ENCODE measurements at places on chromosomes 6 and 20.

GRCh38 chr20:34907616-34908469, 31.4 kb downstream of the ACSS2 start:
- no peak for DNase-seq

GRCh38 chr6:17064975-17065374, 36.9 kb upstream of the STMND1 start:
- DNase-seq, result no peak

GRCh38 chr6:27980111-27980510, 23.1 kb downstream of the OR2B6 start:
- DNase-seq, result no peak

GRCh38 chr6:32244946-32245398, 21.1 kb upstream of the NOTCH4 start:
- peak; percentile 89 for DNase-seq

- no peak for DNase-seq
Observed at GRCh38 chr6:169253337-169254238, at the start of gene THBS2. THBS2 (minus strand) TSS chr6:169253846; CDS start chr6:169250784, 3,062 bp downstream.

DNA sequence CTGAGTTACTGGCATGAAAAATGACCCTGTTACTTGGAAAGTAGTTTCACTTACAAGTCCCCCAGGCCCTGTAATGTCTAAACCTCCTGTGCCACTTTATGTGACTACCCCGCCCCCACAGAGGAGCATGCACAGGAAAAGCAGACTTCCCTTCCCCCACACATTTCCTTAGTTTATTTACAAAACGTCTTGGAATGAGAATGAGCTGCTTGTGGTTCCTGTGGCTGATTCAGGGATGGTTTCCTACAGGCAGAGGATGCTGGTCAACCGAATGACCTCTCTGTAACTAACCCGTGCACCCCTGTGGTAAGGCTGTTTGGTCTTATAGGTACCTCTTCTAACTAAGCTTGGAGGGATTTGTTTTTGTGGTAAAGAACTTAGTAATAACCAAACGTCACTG, 28.5 kb downstream of the RSPO3 start:
- no peak for DNase-seq

DNA sequence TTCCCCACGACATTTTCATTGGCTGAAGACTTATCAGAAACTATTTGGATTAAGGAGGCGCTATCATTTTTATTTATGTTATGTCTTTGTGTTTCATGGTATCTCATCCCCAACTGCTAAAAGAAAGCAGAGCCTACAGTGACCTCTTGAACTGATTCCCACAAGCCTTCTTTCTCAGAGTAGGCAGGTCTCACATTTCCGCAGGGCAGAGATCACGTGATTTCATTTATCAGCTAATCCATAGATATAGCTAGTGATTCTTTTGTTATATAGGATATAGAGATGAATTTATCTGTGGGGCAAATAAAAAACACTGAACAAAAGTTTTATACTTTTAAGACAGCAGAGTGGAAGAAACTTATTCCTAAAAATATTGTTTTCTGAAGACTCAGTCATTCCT, 25.0 kb upstream of the POPDC3 start:
- no peak for DNase-seq

- no peak for DNase-seq
Observed at GRCh38 chr6:109516929-109517328, 33.9 kb upstream of the ZBTB24 start.

DNA sequence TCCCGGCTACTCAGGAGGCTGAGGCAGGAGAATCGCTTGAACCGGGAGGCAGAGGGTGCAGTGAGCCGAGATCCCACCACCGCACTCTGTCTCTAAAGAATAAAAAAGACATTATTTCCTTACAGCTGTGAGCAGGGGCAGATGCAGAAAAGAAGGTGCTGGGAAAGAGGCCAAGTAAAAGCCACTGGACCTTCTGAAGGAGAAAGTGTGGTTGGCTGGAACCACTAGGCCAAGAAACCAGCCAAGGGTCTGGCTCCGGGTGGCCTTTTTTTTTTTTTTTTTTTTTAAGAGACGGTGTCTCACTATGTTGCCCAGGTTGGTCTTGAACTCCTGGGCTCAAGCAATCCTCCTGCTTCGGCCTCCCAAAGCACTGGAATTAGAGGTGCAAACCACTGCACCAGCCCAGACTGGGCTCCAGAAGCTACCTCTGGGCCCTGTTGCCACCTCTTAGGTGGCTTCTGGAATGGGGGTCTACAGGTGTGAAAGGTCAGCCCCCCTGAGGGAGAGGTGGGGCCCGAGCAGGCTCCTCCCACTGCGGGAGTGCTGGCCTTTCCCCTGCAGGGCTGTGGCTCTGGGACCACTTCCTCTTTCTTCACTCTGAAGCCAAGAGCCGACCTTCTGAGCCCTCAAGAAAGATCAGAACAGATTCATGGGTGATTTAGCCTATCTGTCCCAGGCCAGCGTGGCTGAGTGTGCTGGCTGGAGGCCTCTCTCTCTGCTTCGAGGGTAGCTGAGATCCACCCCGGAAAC, at the start of gene FGD2:
FGD2 (plus strand) TSS at position 595 of the 750 bp plus-strand sequence. CDS start 163 bp downstream, outside the sequence.
- peak; percentile 90 for DNase-seq

GRCh38 chr6:32622545-32623401, 14.4 kb upstream of the HLA-DQA1 start:
- DNase-seq, result peak; percentile 85

GRCh38 chr6:167329014-167329413, 4.1 kb downstream of the TTLL2 start:
- no peak for DNase-seq

GRCh38 chr6:125655511-125655910, 93.9 kb upstream of the HEY2 start:
- DNase-seq, result no peak

DNA sequence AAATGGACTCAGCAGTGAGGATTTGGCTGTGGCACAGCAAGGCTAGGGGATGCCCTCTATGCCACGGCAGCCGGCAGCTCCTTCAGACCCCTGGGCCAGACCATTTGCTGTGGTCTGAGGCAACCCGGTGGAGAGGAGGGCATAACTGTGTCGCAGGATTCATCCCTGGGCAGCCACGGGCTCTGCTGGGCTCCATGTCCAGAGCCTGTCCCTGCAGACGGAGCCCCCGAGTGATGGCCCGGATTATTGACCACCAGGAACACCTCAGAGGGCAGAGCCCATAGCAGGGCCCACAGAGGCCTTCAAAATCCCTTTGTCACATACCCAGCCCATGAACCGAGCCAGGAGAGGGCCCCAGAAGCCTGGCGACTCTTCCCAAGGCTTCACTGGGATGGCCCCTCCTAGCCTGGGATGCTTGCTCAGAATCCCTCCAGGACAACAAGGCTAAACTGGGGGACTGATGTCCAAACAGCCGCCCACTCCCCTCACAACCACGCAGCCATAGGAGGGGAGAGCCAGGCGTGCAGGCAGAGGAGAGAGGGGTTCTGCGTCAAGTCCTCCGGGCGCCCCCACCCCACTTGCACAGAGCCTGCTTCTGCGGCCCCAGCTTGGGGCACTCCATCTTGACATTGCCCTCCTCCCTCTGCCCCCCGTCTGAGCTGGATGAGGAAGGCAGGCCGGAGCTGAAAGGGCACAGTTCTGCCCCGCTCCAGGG, 68.2 kb upstream of the AFDN start:
- no peak for DNase-seq

DNA sequence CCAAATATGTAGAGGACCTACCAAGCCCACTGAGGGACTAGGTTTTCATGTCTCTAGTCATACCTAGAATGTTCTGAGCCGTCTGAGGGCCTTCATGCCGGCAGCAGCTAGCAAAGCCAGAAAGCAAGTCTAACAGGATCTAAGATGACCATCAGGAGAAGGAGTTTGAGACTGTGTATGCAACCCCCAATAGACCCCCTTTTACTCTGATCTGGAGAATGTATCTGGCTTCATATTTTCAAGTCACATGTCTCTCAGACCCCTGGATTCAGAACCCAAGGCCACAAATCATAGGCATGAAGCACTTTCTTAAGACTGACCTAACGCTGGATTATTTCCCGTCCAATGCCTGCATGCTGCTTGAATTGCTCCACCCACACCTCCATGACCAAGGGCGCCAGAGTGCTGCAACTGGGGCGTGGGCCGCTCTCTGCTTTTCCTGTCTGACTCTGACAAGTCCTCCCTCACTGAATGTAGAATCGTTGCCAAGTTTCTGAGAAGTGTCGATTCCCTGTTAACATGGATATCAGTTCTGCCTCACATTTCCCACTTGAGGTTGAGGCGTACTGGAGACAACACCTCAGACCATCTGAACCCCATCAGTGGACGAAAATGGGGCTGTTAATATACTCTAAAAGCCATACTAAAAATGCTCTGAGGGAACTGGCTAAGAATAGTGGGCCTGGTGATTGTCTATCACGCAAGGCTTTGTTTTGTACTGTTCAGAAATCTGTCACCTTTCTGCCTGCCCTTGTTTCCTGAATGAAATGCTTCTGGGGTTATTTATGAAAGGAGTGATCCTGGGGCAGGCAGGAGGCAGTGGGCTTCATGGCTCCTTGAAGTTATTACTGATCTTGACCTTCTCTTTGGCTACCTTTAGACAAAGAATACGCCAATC, 23.9 kb upstream of the ASXL1 start:
- no peak for DNase-seq

- DNase-seq, result no peak
Observed at GRCh38 chr6:139644821-139645220, 270.4 kb upstream of the CITED2 start.

- DNase-seq, result no peak
Observed at GRCh38 chr6:55882718-55883569, 7.6 kb upstream of the BMP5 start.

DNA sequence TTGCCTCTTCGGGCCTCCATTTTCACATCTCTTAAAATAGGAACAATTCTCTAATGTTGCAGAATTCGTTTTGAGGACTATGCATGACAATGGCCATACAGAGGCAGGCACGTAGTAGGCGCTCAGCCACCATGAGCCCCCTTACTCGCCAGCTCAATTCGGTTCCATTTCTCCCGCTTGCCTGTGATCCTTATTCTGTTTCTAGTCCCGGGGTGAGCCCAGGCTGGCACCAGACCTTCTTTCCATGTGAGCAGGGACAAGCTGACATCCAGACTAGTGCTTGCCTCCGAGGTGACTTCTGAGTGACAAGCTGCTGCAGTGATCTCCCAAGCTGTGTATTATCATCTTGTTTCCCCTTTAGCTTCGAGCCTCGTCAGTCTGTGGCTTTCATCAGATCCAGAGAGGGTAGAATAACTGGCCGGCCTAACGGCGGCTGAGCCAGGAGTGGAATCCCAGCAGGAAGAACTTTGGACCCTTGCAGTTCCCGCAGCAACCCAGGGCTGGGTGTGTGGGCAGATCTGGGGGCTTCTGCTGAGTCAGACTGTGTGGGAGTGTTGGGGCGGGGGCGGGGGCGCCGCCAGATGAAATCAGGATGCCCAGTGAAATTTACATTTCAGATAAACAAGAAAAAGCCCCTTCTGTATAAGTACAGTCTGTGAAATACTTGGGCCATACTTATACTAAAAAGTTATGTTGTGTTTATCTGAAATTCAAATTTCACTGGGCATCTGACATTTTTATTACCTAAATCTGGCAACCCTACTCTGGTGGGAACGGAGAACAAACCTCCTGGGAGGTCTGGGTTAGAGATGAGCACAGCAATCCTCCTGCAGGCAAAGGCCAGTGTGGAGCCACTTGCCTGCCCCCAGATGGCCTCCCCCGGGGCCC, 10.9 kb downstream of the BANF2 start:
- no peak for DNase-seq

DNA sequence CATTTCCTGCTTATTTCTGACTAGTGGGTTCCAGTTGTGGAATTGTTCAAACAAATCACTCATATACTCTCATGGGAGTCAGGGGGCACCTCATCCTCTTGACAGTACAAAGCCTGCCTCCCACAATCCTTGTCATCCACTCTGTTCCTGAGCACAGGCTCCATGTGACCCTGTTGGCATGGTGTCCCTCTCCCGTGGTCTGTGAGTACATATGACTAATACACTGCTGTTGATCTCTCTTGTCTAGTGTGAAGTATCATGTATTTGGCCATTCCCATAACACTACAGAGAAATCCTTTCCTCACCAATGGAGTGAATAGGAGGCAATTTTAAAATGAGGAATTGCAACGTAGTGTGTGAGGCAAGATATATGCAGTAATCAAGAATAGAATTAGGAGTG, 185.3 kb downstream of the OGFRL1 start:
- no peak for DNase-seq

DNA sequence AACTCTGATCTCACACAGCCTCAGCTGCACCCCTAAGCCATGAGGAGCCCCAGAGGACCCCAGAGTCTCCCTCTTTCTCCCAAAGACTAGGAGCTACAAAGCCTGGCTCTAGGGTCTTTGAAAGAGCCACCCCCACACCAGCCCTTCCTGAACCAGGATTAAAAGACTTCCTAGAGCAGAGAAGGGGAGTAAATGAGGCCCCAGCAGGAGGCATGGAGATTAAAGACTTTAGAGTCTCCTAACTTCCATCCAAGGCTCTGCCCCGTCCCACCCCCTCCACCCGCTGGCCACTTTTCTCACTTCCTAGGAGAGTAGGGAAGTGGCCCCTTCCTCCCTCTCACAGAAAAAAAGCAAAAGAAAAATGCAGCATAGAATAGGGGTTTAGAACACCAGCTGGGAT, 1.7 kb downstream of the PREX1 start:
- DNase-seq, result no peak

DNA sequence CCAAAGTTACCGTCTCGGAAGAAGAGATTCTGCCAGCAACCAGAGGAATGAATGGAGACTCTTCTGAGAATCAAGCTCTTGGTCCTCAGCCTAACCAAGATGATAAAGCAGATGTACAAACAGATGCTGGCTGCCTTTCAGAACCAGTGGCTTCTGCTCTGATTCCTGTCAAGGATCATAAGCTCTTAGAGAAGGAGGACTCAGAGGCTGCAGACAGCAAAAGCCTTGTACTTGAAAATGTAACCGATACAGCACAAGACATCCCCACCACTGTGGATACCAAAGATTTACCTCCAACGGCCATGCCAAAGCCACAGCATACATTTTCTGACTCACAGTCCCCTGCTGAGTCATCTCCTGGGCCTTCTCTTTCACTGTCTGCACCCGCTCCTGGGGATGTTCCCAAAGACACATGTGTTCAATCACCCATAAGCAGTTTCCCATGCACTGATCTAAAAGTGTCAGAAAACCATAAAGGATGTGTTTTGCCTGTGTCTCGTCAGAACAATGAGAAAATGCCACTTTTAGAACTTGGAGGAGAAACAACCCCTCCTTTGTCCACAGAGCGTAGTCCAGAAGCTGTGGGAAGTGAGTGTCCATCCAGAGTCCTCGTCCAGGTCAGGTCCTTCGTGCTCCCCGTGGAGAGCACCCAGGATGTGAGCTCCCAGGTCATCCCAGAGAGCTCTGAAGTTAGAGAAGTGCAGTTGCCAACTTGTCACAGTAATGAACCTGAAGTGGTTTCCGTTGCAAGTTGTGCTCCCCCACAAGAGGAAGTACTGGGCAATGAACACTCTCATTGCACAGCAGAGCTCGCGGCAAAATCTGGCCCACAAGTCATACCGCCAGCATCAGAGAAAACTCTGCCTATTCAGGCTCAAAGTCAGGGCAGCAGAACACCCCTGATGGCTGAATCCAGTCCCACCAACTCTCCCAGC, 109.6 kb downstream of the RTN4IP1 start:
- DNase-seq, result peak; percentile 90

- DNase-seq, result no peak
Observed at GRCh38 chr20:3681931-3682781, at the start of gene ADAM33. ADAM33 (minus strand) TSS chr20:3682010; CDS start chr20:3682004, 6 bp downstream.

- no peak for DNase-seq
Observed at GRCh38 chr6:14031516-14031915, 86.1 kb upstream of the CD83 start.

Measured in OCI-LY7 (cell line).